Left ventricle myocardium superior (tissue), 1 donor: ENCODE measurements at places on chromosomes 11 and 22. TPM values are rescaled to one million over a fixed set of nuclear protein-coding genes. Genes with fewer than 3 reads are reported as not detected.

GRCh38 chr11:45025716-45026492 lies 75.2 kb upstream of the TP53I11 start:
- DNase-seq, result peak; percentile 79

- no peak for DNase-seq
These were observed 3.2 kb upstream of the RTN4R start for GRCh38 chr22:20271114-20271994.

DNA sequence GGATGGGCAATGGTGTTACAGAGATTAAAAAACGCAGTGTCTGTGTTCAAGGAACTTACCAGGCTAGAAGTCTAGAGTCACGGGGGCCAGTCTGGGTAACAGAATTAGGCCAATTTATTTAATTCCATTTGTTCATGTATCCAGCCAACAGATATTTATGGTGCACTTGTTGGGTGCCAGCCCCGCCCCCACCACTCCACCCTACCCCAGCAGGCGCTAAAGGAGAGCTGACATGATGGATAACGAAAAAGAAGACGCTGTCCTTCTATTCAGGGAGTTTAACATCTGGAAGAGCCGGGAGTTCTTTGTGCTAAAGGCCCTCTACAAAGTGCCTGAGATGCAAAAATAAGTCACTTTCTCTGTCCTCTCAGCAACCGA lies 1.1 kb upstream of the BMAL1 start:
- DNase-seq, result peak; percentile 35

GRCh38 chr11:103222806-103223205 lies 113.6 kb downstream of the DYNC2H1 start:
- DNase-seq, result no peak

DNA sequence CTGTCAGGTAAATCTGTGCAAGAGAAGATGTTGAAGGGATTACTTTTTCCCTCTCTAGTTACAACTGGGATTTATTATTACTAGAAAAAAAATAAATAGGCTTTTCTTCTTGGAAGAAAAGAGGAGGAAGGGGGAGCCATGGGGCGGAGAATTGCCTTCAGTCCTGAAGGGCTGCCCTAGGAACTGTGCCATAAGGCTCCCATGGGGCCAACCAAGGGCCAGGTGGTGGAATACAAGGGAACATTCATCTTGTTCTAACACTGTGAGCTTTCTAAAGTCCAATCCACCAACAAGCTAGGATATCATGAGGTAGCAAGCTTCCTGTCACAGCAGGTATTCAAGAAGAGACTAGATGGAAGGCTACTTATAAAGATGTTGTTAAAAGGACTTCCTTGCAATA lies 24.8 kb upstream of the NRIP3 start:
- DNase-seq, result peak; percentile 39

GRCh38 chr11:120925944-120926343 lies 98.0 kb upstream of the TBCEL start:
- DNase-seq, result no peak

The HMGXB4 gene
- 10.5 TPM for total RNA-seq

The C1QTNF5 gene
- 14.4 TPM for total RNA-seq

DNA sequence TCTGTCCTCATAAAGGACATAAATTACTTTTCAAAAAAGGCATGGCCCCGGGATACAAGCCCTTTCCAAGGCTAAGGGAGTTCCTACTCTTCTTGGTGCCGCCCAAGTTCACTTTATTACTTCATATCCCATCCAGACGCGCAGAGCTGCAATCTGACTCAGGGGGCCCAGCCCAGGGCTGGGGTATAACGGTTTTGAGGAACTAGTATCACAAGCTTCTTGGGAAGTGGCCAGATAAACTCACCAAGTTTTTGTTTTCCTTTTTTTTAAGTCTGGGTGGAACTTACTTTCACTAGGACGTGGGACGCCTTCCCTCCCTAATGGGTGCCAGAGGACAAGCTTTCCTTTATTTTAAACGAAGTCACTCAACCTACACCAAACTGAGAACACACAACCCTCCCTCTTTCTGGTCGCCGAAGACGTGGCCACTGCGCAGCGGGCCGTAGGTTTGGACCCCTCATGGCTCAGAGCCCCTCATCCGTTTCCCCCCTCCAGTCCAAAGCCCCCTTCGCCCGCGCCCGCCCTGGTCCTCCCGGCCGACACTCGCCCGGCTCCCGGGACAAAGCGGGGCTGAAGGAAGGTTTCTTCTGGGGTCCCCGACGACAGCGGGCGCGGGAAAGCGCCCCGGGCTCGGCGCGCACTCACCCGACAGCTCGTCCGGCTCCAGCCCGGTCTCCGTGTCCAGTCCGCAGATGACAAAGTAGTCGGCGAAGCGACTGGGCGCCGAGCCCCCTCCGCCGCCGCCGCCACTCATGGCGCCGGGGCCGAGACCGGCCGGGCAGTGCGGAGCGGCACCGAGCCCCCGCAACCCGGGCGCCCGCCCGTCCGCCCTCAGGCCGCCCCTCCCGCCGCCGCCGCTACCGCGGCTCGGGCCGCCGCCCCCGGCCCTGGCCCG lies 587 bp downstream of the DENND5A start:
- DNase-seq, result peak; percentile 69

DNA sequence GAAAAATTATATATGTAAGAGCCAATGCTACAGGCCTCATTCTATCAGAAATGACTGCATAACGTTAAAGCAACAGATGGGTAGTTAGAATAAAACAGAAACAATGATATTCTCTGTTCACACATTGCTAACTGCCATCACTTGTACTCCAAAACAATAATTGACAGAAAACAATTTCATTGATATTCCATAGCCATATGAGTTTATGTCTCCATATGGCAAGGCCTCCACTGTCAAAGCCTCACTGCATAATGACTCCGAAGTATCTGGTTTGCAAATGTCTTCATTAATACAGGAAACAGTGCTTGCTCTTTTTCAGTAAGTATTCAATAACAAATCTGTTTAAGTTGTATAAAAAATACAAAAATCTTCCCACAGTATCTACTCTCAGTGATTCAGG lies 9.9 kb downstream of the DDI1 start:
- DNase-seq, result no peak

GRCh38 chr11:75966537-75967287 lies 151.7 kb downstream of the UVRAG start:
- no peak for DNase-seq

GRCh38 chr11:125464270-125464662 lies 31.8 kb downstream of the FEZ1 start:
- DNase-seq, result no peak

- no peak for DNase-seq
These were observed 8.6 kb downstream of the LRRC32 start for GRCh38 chr11:76661834-76662434.

DNA sequence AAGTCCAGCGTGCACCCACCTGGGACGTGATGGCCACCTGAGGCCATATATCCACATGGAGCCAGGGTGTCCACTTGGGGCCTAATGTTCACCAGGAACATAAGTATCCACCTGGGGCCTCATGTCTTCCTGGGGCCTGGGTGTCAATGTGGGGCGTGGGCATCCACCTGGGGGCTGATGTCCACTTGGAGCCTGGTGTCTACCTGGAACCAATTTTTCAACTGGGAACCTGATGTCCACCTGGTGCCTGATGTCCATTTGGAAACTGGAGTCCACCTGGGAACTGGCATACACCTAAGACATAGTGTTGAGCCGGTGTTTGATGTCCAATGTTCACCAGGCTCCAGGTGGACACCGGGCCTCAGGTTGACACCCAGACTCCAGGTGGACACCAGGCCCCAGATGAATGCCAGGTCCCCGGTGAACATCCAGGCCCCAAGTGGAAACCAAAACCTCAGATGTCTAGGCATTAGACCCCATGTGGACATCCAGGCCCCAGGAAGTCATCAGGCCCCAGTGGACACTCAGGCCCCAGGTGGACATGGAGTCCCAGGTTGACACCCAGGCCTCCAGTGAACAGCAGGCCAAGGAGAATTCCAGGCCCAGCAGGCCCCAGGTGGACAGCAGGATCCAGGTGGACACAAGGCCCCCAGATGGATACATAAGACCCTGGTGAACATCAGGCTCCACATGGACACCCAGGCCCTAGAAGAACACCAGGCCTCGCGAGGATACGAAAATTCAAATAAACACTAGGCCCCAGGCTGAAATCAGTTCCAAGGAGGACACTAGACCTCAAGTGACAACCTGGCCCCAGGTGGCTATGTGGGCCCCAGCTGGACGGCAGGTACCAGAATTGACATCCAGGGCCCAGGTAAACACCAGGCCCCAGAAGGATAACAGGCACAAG lies 56.0 kb upstream of the SEPTIN5 start:
- DNase-seq, result no peak

GRCh38 chr11:57571606-57572005 lies 4.1 kb upstream of the UBE2L6 start:
- no peak for DNase-seq

- DNase-seq, result peak; percentile 57
These were observed 100.2 kb upstream of the GAL start for GRCh38 chr11:68584097-68584496.

GRCh38 chr11:95585752-95586077 lies 203.9 kb downstream of the FAM76B start:
- DNase-seq, result no peak

The PGR gene
- total RNA-seq, result 8.2 TPM

The SAA4 gene
- not detected for total RNA-seq

- no peak for DNase-seq
These were observed 3.4 kb downstream of the HEPHL1 start for GRCh38 chr11:94024547-94024946.

GRCh38 chr11:126415669-126416420 lies 60.4 kb downstream of the ST3GAL4 start:
- peak; percentile 91 for DNase-seq

The TRIM49 gene
- total RNA-seq, result not detected

GRCh38 chr11:120034881-120035630 lies 102.9 kb downstream of the TRIM29 start:
- DNase-seq, result no peak

The DDIAS gene
- 0.52 TPM for total RNA-seq

DNA sequence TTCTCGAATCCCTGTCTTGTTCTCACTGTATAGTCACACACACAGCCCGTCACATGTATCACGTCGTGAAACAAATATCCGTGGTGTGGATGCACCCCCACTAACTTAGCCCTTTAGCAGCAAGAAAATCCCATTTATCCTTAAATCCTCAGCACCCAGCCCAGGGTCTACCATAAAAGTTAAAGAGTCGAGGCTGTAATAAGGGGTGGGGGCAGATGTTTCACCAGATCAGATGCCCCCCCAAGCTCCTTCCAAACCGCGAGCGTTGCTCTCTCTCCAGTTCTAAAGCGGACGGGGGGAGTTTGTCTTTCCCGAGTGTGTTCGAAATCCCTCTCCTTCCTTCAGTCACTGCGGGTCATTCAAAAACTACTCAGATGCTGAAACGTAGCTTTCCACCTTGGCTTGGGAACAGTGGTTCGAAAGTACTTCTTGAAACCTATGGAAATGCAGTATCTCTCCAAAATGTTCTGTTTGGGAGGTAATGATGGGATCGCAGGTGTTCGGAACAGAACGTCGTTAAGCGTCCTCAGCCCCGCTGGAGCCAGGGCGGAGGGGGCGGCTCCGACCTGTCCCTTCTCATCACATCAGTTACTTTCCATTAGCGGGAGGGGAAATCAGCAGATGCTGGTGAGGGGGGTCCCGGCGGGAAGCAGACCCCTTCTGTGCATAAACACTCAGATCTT lies 156.2 kb downstream of the BRD1 start:
- DNase-seq, result peak; percentile 19

- no peak for DNase-seq
These were observed 57.0 kb upstream of the ADORA2A start for GRCh38 chr22:24370401-24370800.

DNA sequence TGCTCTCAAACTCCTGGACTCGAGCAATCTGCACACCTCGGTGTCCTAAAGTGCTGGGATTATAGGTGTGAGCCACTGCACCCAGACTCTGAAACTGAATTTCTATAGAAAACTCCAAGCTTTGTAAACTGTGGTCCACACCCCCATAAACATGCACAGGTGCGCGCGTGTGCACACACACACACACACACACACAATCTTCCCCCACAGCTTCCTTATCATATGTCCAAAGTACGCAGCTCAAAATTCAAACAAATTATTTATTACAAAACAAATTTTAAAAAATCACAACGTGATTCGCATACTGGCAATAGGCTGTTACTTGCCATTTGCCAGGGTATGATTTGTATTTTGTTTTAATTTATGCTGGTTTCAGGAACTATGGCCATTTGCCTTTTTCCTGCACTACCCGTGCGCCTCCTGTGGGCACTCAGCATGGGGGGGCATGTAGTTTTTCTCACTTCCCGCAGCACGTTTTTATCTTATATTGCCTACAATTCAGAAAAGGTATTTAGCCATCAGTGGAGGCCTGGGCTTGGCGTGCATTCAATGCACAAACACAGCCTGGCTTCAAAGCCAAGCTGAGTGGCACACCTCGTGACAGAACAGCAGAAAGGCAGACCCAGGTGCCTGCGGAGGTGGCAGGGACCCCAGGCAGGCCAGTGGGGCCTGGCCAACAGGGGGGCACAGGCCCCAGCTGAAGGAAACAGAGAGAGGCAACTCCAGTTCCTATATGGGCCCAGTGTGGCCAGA lies 10.8 kb upstream of the SNX32 start:
- no peak for DNase-seq

The PIH1D2 gene
- 1.6 TPM for total RNA-seq

The IRF7 gene
- 14.4 TPM for total RNA-seq

DNA sequence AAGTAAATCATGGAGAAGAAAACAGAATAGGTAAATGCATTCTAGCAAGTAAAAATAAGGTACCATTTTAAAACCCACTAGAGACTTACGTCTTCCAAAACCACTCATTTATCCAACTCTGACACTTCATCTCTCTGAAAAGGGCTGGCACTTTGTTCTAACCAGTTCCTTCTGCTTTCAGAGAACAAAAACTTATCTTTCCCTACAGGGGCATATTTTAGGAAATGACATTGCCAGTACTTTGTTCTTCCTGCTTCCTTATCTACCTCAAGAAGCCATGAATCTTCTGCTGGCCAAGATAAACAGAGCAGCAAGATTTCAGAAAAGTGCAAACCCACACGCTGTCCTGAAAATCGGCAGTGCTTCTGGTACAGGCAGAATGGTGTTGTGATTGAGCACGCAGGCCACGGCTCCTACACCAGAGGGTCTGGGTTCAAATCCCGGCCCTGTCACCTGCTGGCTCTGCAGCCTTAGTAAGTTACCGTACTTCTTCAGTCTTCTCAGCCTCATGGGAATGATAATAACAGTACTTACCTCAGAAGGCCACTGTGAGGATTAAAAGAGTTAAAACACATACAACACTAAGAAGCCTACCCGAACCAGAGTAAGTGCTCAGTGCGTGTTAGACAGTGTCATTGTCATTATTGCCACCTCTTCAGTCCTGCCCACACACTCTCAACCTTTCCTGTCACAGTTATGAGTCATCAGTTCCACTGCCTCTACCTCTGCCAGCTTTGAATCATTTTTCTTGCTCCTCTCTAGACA lies 11.0 kb downstream of the MPZL3 start:
- no peak for DNase-seq

DNA sequence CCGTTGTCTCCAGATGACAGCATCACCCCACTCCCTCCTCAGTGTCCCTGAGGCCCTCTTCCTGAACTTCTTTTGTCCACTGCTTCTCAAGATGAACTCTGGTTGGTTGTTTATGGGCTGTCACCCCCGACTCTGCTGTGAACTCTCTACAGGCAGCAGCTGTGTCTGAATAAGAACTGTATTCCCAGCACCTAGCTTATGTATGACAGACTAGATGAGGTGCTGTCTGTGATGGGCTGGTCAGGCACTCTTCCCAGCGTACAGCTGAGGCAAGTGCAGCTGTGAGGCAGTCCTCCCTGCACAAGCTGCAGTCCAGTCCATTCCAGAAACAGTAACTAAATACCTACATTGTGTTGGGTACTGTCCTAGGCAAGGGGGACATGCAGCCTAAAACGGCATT lies 111.4 kb upstream of the PITPNB start:
- no peak for DNase-seq

GRCh38 chr11:118341261-118341660 lies 1.2 kb downstream of the CD3D start:
- no peak for DNase-seq

GRCh38 chr11:35488117-35488516 lies 37.3 kb downstream of the PAMR1 start:
- no peak for DNase-seq
